T follicular helper cell (primary cell): ENCODE measurements at places on chromosomes 13 and 19.

DNA sequence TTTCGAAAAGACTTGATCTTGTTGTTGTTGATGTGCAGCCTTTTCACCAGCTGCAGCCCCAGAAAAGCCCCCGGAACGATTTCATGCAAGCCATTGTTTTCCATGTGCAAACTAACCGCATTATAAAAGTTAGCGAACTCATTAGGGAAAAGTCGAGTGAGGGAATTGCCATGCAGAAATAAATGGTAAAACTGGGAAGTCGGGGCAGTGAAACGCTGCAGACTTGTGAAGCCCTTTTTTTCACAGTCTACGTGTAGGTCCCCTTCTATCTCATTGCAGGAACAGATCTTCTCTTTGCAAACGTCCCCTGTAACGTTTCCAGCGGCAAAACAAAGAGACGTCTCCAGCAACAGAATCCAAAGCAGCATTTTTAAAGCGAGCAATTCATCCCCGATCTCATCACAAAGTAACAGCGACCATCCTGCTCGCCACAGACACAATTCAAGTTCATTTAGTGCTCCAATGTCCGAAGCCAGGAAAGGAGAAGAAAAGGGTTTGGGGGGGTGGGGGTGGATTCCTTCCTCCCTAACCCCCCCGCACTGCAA lies 1.1 kb downstream of the SLITRK1 start:
- DNase-seq = no peak

DNA sequence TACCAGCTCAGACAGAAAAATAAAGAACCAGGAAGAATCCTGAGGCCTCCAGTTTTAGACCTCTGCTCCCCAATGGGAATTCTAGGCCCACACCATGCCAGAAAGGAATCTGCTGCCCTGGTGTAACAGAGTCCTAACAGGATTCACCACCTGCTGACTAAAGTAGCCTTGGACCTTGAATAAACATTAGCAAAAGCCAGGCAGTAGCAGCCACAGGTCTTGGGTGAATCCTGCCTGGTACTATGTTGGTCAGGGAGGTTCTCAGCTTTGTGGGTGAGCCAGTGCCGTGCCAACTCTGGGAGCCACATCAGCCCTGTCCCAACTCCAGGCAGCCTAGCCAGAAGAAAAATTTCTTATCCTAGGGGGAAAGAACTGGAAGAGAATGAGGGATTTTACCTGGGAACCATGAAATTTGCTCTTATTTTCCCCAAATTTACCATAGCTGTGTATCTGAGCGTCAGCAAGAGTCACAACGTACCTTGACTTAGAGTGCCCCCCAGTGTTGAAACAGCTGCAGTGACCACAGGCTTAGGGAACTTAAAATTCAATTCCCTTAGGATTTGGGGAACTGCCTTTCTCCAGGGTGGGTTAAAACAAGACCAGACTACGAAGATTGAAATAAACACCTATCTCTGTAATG lies 1895.6 kb upstream of the PRR20A start:
- no peak for DNase-seq

DNA sequence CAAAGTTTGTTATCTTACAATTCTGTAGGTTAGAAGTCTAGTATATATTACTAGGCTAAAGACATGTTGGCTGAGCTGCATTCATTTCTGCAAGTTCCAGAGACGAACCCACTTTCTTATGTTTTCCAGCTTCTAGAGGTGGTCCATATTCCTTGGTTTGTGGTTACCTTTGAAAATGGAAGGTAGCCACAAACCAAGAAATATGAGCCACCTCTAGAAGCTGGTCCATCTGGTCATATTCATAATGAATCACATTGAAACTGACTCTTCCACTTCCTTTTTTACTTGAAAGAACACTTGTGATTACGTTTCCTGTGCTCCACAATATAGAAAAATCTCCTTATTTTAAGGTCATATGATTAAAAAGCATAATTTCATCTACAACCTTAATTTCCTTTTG lies 943.0 kb upstream of the PCDH9 start:
- no peak for DNase-seq

- peak; percentile 3 for DNase-seq
Observed at GRCh38 chr13:27481766-27482165, 31.4 kb upstream of the MTIF3 start.

- no peak for DNase-seq
Observed at GRCh38 chr13:88958821-88959220, 1287.7 kb downstream of the SLITRK5 start.

GRCh38 chr19:37056776-37057175 lies 21.5 kb upstream of the ZNF420 start:
- no peak for DNase-seq

DNA sequence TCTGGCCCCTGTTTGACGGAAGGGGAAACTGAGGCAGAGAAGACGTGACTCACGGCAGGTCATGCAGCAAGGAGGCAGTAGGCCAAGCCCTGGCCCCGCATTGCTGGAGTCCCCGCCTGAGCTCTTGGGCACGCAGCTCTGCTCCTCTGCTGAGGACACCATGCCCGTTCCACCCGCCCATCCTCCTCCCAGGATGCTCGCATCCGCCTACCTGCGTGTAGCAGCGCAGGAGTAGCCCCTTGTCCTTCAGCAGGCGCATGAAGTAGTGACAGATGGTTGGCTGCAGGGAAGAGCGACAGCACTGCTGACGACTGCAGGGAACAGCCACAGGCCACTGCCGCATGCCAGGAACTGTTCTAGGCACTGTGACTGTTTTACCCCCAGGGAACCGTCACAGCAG lies 10.5 kb downstream of the SIRT2 start:
- DNase-seq = no peak

DNA sequence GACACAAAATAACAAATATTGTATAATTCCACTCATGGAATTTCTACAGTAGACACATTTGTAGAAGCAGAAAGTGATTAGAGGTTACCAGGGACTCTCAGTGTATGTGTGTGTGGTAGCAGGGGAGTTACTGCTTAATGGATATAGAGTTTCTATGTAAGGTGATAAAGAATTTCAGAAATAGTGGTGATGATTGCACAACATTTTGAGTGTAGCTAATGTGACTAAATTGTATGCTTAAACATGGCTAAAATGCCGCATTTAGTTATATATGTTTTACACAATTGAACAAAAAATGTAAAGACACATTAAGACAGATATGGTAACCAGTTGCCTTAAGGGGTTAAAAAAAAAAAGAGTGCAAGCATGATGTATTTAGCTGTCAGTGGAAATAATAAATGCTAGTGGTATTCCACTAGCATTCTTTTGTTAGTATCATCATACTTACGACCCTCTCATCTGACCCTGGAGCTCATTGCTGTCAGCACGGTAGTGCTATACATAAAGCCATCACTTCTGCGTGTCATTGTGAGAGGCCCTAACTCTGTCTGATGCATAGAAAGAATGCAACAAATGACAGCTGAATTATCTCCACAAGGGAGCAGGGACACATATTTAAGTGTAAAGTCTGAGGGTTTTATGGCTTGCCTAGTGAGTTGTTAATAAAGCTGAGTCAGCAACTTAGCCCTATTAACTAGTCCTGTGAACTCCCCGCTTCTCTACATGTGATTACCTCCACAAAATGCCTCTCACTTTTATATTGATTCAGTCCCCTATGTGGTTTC lies 134.1 kb upstream of the RXFP2 start:
- no peak for DNase-seq

- DNase-seq = peak; percentile 38
Observed at GRCh38 chr19:41882568-41883462, at the start of gene ARHGEF1. ARHGEF1 (plus strand) TSS chr19:41883184; CDS start chr19:41888083, 4,899 bp downstream.

DNA sequence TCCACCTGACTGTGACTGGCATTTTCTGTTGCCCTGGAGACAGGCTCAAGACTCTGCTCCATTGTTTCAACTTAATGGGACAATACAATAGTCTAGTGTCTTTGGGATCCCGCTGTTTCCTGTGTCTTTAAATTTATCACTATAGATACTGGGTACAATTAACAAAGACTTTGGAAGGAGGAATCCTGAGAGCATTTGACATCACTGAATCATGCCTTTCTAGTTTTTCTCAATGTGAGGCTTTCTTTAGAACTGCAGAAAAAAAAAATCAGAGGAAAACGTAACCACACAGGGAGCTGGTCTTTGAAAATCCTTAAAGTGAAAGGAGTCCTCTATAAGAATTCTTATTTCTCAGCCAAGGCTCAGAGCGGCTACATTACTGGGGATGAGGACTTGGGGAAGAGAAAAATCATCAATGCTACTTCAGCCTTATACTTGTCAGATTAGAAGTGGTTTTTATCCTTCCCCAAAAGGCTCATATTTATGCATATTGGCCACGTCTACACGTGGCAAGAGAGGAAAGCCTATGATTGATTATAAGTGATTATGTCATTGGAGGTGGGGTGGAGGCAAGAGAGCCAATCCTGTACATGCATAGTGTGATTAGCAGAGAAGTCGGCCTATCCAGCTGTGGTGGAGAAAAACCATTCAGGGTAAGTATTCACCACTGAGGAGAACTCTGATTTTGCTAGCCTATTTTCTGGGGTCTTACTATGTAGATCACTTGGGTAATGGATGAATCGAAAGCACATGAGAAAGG lies 34.4 kb upstream of the UBL3 start:
- no peak for DNase-seq

- no peak for DNase-seq
Observed at GRCh38 chr13:26976313-26976712, 195.3 kb downstream of the USP12 start.
